ENCODE measurements at places on chromosomes 13 and 19.

- peak; percentile 21 for DNase-seq
Measured at GRCh38 chr19:42529248-42529764, 1.0 kb upstream of the CEACAM1 start.

DNA sequence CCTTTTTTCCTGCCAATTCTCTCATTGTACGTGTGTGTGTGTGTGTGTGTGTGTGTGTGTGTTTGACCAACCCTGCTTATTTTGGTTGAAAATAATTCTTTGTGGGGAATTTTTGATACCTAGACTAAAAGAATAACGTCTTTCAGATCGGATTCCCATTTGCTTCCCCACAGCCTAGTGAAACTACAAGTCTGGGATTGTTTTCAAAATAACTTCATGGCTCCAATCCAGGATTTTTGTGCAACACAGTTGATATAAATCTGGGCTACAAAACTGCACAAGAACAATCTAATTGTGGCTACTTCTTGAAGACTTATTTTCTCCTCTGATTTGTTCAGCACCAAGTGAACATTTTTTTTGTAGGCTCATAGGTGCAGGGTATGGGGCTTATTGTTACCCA, 332.8 kb upstream of the MIR17HG start:
- DNase-seq, result no peak

GRCh38 chr13:58313219-58313618, 681.7 kb downstream of the PCDH17 start:
- DNase-seq, result no peak

GRCh38 chr13:76132532-76132931, 496.4 kb downstream of the LMO7 start:
- DNase-seq, result no peak

DNA sequence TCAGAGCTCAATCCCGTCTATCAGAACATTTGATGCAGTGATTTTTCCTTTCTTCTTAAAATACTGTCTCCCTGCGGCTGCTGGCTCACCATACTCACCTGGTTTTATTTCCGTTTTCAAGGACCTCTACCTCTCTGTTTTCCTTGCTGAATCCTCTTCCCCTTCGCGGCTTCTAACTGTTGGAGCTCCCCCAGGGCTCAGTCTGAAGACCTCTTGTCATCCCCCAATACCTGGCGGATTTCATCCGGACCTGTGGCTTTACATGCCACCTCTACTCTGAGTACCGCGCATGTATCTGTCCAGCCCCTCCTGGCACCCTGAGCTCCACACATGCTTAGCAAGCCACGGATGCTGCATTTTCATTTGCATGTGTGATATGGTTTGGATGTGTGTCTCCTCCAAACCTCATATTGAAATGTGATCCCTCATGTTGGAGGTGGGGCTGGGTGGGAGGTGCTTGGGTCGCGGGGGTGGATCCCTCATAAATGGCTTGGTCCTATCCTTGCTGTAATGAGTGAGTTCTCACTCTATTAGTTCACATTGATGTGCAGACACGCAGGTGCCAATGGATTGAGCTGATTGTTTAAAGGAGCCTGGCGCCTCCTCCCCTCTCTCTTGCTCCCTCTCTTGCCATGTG, 106.2 kb upstream of the LSM14A start:
- no peak for DNase-seq

All from stromal cell of bone marrow (primary cell).